ENCODE measurements at places on chromosomes 12 and 14. TPM values are rescaled to one million over a fixed set of nuclear protein-coding genes. Genes with fewer than 3 reads are reported as not detected.

CBLN3 gene
- 1.1 TPM for total RNA-seq

RPL36AL gene
- total RNA-seq, result 434 TPM

TMEM132D gene
- not detected for total RNA-seq

- no peak for DNase-seq
Measured at GRCh38 chr12:122031342-122032216, 9.9 kb downstream of the BCL7A start.

DNA sequence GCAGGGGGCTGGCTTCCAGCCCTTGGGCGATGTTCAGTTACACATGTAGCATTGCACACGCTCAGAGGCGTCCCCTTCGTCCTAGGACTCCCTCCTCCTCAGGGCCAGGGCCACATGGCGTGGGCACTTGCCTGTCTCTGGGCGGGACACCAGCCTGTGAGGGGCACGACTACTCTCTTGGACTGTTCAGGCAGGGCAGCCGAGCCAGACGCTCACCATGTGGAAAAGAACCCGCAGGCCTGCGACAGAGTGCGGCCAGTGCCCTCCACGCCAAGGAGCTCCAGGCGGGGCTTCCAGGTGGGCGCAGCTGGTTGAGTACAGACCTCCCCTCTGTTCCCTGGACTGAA lies 20.9 kb downstream of the MTA1 start:
- DNase-seq, result no peak

DNA sequence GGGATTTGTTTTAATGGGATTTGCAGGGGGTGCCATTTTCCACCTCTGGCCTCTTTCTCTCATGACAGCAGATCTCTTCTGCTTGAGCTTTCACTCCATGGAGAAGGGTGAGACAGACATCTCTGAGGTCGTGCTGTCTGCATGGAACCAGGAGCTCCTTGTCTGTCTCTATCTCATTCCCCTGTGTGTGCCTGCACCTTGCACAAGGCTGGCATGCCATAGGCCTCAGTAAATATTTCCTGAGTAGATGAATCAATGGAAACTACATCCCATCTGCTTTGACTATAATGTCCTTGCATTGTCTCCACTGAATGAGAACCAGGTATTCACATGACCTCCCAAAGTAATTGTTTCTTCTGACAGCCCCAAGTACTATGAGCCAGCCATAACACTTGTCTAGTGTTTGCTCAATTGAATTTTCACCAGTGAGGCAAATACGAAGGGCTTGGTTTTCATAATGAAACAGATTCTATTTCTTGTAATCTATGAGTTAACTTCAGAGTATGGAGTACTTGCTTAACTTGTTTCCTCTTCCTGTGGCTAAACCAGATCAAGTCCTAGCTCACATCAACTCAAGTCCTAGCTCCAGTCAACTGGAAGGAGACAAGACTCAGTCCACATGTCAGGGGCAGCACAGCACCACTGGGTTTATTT lies 32.3 kb downstream of the KCNK13 start:
- DNase-seq, result no peak

GRCh38 chr12:12671850-12672660 lies 23.9 kb downstream of the GPR19 start:
- no peak for DNase-seq

DNA sequence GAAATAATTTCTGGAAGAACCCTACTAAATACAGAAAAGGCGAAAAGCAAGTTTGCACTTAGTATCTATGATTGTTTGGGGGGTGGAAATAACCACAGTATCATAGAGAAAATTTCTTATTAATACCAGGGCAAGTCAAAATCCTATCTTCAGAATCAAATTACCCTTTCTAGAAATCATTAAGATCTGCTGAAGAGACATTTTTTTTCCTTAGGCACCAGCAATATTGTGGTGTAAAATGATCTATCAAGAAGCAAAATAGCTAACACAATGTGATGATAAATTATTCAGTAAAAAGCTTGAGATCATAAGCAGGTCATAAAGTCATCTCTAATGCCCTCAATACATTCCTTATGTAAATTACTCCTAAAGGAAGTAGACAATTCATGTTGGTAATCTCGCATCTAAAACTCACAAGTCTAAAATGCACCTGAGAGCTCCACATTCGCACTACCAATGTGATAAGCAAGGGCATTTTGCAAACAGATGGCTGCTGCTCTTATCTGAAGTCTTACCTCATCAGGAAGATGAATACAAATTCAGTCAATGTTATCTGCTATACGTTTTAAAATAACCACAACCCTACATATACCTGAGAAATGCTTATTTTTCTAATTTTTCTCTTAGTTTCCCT lies 14.6 kb downstream of the HEATR5A start:
- DNase-seq, result no peak

GRCh38 chr12:47238669-47239114 lies 158.9 kb upstream of the AMIGO2 start:
- DNase-seq, result no peak

GRCh38 chr14:36556811-36557433 lies 25.5 kb downstream of the NKX2-8 start:
- DNase-seq, result peak; percentile 24

DNA sequence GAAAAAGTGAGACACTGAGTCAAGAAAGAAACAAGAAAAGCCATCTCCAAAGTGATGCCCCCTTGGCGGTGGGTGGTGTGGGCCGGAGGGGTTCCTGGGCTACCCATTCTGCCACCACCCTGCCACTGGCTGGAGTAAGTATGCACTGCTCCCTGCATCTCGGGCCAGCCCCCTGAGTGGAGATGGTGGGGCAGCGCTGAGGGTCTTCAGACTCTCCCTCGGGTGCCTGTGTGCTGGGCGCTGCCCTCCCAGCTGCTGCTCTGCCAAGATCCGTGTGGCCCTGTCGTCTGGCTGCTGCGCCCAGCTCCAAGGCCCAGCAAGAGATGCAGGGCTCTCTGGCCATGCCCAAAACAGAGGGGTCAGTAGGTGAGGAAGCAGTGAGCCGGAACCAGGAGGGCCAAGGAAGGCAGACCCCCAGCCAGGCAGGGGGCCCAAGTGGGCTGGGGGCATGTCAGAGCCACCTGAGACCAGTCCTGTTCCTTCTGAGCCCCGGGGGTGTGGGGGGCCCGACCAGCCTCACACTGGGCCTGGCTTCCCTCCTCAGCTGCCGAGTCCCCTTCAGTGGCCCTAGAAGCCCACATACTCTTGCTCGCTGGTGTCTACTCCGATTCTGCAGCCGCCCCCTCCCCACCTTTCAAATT lies 5.2 kb downstream of the GPR132 start:
- DNase-seq, result no peak

- no peak for DNase-seq
Measured at GRCh38 chr12:111222523-111222922, 146.4 kb downstream of the PHETA1 start.

DNA sequence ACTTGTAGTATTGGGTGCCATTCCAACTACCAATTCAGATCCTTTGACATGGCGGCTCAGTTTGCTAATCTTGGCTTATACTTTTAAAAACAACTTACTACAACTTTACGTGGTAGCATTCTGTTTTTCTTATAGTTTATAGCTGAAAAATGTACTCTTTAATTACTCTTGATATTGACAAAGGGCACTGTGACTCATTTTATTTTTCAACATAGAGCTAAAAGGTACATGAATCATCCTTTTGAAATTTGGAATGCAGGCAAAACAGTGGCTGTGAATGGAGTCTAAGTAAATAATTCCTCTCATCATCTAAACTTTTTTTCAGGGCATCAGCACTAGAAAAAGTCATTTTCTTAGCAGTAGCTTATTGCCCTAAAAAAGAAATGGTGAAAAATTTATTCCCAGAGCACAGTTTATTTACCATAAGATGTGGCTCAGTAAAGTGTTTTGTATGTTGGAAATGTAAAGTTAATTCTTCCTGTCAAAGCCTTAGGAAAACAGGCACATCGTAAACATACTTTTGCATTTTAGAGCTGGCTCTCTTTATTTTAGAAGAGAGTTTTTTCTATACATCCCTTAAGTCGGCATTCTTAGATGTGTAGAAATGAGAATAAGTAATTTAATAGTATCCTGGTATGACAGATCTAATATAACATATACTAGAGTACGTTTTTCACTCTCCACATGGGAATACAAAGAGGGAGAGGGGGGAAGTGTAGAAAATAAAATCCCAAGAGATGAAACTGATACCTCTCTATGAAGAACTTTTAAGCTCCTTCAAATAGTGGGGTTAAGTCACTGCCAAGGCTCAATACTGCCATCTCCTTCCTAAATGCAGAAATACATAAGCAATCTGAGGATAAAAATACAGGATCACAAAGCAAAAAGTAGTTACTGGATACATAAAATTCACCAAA lies 55.2 kb downstream of the SLC25A21 start:
- peak; percentile 34 for DNase-seq

GRCh38 chr12:124463341-124463921 lies 104.0 kb downstream of the NCOR2 start:
- DNase-seq, result no peak

GRCh38 chr12:124390442-124391097 lies 95.7 kb downstream of the RFLNA start:
- peak; percentile 65 for DNase-seq
